ENCODE measurements at places on chromosomes 2 and 18.
A peak's percentile ranks its signal among the peaks of the same experiment; 100 is the strongest.

DNA sequence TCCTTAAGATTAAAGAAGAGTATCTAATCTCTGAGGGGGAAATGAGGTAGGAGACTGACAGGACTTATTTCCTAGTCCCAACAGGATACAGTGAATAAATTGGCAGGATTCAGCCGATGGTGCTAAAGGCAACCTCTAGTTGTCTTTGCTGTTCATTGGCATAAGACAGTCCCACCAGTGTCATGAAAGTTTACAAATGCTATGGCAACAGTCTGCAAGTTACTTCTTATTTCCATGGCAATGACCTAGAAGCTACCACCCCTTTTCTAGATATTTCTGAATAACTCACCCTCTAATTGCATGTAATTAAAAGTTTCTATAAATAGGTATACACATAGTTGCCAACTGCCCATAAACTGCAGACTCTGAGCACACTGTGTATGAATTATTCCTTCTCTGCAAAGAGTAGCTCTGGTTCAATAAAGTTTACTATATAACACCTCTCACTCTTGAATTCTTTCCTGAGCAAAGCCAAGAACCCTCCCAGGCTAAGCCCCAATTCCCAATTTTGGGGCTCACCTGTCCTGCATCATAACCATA lies 172.7 kb upstream of the LRATD1 start:
- DNase-seq = no peak

DNA sequence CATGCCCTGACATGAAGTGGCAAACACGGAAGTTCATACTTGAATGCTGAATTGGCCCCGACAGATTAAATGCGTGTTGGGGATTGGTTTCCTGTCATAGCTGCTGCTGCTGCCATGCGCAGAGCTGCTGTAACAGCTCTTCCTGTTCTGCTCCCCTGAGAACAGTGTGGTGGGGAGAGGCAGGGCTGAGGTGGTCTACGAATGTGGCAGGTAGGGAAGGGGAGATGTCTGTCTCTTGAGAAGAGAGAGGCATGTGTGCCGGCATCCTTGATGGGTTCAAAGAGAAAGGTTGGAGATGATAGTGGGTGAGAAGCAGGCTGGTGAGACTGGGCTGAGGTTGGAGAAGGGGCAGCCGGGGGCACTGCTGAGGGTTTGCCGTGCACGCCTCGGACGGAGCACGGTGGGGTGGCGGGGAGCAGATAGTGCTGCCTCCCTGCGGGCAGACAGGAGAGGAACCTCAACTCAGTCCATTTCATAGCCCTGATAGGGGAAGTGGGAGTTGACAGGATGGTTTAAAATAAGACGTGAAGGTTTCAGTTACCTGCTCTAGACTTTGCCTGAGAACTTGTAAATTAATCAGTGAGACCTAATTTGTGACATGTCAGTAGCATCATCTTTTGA lies 46.1 kb downstream of the TMEM185B start:
- no peak for DNase-seq

GRCh38 chr2:72924353-72925240 lies 7.3 kb downstream of the EMX1 start:
- no peak for DNase-seq

- peak; percentile 43 for DNase-seq
These were observed 69.6 kb upstream of the RMDN2 start for GRCh38 chr2:37855283-37856041.

DNA sequence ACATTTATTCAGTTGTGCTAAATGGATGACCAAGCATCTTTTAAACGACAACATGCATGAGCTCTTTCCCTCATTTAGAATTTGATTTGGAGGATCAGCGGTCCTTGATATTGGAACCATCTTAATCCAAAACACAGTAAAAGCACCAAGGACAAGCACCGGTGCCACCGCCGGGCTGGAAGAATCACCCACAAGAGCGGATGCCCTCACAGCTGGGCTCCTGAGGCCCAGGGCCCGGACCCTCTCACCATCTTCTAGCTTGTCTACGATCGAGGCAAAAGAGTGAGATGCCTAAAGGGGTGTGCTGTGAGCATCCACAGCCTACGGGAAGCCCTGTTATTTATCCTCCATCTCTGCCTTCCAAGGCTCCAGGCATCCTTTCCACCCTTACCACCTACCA lies 129.5 kb downstream of the ZNF516 start:
- no peak for DNase-seq

DNA sequence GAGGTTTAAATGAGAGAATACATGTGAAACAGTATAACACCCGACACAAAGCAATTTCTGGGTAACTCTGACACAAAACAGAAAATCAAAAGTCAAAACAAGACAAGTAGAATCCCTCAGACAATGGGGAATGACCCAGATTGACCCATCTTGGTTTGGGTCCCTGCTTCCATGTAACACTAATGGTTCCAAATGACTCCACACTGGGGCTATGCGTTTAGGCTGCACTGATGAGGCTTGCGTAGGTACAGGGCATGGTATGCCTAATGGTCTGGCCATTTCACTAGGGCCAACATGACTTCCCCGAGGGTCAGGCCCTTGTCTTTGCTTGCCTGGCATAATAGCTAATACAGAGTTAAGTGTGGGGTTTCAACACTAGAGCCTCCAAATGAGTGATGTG lies 27.2 kb upstream of the NFE2L2 start:
- DNase-seq = no peak

- DNase-seq = no peak
These were observed 30.2 kb downstream of the MTA3 start for GRCh38 chr2:42598656-42599055.

- DNase-seq = no peak
These were observed 141.5 kb upstream of the MYCN start for GRCh38 chr2:15798701-15799431.

GRCh38 chr18:53018791-53019190 lies 678.8 kb downstream of the DCC start:
- no peak for DNase-seq

DNA sequence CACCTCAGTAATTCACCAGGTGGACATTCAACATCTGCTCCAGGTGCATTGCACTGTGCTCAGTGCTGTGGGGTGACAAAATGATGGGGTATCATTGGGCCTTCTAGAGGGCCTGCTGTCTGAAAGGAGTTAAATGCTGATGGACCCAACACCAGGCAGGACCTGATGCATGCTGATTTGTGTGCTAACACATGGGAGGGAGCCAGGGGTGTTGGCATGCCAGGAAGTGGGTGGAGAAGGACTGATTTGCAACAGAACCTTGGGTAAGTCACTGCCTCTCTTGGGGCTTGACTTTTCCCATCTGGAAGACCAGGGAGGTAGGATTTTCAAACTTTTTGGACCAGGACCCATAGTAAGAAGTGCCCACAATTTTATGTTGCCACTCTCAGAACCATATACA lies 57.9 kb upstream of the CXCR4 start:
- DNase-seq = no peak

DNA sequence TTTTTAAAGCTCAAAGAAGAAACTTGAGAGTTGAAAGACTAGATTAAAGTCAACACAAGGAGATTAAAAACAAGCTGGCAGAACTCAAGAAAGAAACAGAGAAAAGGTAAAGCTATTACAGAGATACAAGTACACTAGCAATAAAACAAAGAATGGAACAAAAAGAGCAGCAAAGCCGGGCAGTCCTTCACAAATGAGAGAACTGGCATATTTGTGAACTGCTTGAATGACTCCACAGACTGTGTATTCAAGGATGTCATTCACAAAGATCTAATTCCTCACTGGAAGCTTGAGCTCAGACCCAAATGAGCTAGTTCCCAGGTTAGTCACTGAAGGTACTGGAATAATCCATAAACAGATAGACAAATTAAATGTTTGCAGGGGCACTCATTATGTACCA lies 318.0 kb downstream of the MYCN start:
- no peak for DNase-seq

GRCh38 chr18:36697905-36698304 lies 130.9 kb downstream of the TPGS2 start:
- no peak for DNase-seq

- DNase-seq = no peak
These were observed 204.2 kb downstream of the LOXHD1 start for GRCh38 chr18:46452820-46453219.

- no peak for DNase-seq
These were observed 76.2 kb downstream of the KIAA2012 start for GRCh38 chr2:202149155-202149762.

GRCh38 chr2:119231975-119232665 lies 8.5 kb downstream of the STEAP3 start:
- no peak for DNase-seq

DNA sequence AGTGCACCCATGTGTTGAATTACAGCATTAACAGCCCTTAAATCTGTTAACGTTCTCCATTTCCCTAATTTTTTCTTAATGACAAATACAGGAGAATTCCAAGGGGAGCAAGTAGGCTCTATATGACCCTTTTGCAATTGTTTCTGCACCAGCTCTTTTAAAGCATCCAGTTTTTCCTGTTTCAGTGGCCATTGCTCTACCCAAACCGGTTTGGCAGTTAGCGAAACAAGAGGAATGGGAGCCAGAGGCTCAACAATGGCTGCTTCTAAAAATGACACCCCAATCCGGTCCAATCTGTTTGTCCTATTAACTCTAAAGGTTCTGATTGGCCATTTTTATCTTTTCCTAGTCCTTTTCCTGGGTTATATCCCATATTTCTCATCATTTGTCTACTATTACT lies 15.1 kb upstream of the SUCLG1 start:
- DNase-seq = no peak

DNA sequence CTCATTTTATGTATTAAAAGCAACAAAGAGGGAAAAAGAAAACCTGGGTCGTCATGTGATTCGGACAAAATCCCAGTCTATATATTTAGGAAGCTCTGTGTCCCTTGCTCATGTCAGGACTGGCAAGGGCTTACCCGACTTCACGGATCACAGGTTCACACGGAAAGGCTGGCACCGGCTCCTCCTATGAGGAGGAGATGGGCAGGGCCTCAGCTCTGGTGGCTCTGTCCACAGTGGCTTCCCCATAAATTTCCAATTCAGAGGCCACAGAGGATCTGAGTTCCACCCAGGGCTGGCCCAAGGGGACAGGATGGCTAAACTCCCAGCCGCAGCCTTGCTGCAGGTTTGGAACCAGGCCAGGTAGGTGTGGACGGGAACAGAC lies 186.8 kb downstream of the BCL2 start:
- DNase-seq = no peak

DNA sequence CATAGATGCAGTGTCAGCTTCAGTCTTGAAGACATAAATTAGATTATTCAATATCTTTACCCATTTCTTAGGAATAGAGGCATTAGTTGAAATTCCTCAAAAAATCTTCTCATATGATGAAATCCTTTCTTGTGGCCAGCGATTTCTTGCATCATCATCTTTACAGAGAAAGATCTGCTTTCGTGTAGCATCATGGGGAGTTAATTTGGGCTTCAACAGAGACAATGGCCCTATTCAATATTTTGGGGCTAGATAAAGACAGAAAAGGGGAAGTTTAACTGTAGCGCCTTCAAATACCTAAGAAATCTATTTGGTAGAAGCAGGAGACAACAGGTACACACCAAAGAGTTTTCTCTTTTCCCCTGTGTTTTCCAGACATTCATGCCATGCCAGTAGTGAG lies 73.8 kb downstream of the TGFA start:
- DNase-seq = no peak

DNA sequence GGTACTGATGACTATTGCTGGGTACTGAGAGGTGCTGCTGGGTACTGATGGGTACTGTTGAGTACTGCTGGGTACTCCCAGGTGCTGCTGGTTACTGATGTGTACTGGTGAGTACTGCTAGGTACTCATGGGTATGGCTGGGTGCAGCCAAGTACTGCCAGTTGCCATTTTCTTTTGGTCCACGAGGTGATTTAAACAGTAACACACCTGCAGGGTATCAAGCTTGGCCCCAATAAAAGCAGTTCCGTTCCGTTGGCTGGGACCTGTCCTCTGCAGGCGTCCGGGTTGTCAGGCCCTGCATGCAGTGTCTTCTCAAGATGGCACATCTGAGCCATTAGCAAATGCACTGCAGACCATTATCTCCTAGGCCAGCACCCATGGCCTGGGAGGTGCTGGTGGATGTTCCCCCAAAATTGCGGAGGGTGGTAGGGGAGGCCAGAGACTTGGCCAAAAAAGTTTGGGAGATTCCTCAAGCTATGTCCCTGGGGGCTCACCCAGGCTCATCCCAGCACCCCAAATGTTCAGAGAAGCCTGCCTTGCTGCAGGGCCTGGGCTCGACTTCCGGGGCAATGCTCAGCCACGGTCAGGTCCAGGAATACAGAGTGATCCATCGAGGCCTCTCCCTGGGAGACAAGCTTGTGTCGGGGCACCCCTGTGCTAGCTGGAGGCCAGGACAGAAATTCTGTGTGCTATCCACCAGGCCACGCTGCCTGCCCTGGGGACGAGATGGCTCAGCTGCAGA lies 165.2 kb downstream of the TWIST2 start:
- no peak for DNase-seq

GRCh38 chr2:227706859-227707258 lies 11.0 kb downstream of the SLC19A3 start:
- DNase-seq = no peak

GRCh38 chr2:27977731-27978312 lies 87.3 kb downstream of the BABAM2 start:
- peak; percentile 60 for DNase-seq

DNA sequence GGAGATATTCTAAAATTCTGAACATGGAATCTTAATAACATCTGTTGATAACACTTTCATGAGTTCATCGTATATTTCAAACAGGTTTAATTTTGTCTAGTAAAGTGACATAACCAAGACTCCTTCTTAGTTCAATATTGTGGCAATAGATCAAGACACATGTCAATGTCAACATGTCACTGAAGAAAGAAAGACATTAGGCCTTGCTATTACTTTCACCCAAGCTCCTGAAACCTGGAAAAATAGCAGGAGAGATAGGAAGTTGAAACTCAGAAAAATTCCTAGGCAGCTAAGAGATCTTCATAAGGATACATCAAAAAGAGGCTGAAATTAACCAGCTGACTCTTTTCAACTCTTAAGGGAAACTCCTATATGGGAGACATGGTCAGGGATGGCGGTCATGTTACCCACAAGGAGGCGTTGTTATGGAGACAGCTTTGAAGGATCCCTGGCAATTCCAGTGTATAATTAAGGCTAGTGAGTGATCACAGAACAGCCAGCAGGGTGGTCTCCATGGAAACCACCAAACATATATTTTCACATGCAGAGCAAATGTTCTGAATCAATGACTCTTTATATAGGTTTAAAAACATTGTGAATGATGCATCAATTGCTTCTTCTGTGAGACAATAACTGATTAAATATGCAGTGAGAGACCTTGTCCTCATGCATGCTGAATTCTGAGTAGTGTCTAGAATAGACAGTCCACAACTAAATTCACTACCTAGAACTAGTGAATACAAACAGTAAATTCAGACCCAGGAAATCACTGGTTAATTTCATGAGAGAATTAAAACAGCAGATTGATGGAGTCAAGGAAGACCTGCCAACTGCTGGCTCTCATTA lies 115.3 kb upstream of the RIOK3 start:
- no peak for DNase-seq

GRCh38 chr2:128770143-128771085 lies 451.7 kb upstream of the HS6ST1 start:
- no peak for DNase-seq

- DNase-seq = peak; percentile 17
These were observed 344.9 kb downstream of the DCDC2C start for GRCh38 chr2:4047961-4048891.

DNA sequence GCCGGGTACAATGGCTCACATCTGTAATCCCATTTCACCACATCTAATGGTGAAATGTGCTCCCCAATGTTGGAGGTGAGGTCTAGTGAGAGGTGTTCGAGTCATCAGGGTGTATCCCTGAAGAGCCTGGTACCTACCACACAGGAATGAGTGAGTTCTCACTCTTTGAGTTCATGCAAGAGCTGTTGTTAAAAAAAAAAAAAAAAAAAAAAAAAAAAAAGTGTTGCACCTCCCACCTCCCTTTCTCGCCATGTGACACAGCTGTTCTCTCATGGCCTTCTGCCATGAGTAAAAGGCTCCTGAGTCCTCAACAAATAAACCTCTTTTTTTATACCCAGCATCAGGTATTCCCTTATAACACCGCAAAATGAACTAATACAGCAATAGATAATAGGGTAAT lies 106.3 kb downstream of the C2orf74 start:
- DNase-seq = no peak

All from pulmonary artery endothelial cell (primary cell).